Fibroblast of mammary gland (primary cell): ENCODE measurements at places on chromosomes 6 and 20.

DNA sequence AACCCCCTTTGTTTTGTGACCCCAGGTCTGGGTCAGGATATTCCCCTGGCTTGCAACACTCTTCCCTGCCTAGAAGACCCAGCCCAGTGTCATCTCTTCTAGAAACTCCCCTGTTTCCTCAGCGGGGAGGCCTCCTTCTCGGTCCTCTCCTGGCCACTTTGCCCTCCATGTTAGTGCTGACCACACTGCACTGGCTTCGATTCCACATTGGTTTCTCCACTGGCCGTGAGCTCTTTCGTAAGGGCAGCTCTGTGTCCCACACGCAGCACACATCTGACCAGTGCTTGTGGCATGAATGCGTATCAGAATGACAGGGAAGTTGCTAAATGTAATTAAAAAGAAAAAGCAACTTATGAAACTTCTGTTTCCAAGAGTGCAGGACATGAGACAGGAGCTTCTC is 49.4 kb upstream of the FNDC1 start:
- DNase-seq: no peak

GRCh38 chr6:75762063-75762462 is 13.0 kb downstream of the MYO6 start:
- DNase-seq: no peak

DNA sequence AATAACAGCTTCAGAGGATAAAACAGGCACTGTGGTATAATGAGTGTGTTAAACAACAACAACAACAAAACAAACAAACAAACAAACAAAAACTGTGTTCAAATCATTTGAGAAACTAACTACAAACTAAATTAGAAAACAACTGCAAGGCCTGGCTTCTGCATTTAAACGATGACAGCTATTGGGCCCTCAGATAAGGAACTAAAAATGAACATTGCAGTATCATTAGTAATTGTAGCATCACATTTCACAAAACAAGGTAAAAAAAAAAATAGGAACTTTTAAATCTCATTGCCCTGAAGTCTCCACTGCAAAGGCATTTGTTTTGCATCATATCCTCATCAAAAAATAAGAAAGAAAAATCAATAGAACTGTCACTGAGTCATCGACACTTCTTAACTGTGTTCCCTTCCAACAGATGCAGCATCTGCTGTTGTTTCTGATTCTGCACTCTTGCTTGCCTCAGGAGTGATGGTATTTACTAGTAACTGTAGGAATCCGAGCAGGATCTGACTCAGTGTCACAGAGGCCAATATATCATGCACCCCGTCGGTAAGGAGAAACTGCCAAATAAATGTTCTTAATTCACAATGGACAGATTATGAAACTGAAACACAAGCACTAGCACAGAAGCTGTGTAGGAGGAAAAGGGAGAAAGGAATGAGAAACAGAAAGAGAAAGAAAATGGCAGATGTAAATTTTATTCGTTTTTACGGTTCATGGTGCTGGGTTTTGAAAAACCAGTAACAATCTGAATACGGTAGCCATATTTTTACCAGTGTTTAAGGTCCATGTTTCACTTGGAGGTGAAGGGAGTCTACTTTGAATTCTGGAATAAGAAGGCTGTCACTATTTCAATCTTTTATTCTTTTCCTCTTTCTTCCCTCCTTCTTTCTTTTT is 365.7 kb upstream of the EPHA7 start:
- peak; percentile 99 for DNase-seq

DNA sequence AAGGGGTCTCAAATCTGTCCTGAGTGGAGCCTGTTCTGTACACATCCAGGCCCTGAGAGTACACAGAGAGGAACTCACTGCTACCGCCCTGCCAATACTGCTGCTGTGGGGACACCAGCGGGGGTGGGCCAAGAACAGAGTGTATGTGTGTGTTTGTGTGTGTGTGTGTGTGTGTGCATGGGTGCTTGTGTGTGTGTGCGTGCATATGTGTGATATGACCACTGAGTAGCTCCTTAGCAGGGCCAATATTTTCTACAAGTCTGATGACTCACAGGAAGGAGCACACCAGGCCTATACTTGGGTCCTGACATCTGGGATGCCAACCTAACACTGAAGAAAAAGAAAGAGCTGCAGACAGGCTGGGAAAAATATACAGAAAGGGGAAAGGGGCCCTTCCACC is 1.4 kb downstream of the RAET1E start:
- DNase-seq: peak; percentile 58

DNA sequence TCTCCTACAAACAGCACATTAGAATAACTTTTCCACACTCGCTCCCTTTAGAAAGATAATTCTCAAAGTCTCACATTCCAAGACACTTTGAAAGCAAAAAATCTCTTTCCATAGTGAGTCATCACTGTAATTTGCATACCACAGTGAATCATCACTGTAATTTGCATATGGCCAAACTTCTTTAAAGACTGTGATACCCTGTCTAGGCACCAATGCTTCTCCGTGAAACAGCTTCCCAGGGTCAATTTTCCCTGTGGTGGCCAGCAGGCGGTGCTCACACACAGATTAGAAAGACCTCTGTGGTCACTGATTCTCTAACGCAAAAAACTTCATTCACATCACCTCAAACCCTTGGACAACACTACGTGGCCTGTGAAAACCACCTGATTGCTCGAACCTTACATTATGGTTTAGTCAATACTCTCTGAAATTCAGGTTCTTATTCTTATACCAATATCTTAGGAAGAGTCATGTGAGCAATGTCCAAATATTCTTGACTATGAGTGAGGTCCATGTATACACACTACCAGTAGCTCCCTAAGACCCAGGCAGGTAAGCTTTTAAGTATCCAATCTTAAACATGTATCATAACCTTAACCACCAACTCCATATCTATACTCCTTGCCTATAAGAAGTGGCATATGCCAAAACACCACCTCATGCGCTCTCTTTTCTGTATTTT is 78.5 kb upstream of the PHACTR1 start:
- DNase-seq: peak; percentile 64
